ENCODE measurements at places on chromosomes 3 and 15.

GRCh38 chr3:23726811-23727548, 78.8 kb upstream of the UBE2E1 start:
- no peak for DNase-seq

DNA sequence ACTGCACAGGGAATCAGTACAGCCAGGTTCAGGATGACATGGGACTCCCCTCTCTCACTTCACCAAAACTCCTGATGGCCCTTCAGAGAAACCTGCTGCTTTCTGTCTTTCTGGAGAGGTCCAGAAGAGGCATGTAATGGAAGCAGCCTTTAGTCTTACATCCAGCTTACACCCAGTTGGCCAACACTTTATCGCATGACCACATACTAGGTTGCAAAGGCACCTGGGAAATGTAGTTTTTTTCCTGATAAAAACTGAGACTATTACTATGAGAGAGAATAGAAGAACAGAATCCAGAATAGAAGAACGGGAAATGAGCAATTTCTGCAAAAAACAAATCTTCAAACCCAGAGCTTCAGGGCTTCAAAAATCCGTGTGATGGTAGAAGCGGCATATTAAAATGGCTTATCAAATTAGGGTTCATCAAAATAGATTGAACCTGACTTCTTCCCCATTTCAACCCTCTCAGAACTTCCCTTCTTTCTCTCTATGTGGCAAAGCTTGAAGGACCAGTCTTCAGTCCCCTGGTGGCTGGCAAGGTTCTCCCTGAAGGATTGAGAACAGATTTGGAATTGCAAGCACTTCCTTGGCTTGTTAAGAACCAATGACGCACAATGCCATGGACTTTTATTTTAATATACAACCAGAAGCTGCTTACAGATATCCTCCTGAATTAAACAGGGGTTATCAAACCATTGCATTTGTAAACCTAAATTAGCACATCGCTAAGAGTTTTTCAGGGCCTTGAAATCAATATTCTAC, 34.4 kb downstream of the CORO2B start:
- no peak for DNase-seq

GRCh38 chr3:58059349-58060321, 51.4 kb downstream of the FLNB start:
- no peak for DNase-seq

DNA sequence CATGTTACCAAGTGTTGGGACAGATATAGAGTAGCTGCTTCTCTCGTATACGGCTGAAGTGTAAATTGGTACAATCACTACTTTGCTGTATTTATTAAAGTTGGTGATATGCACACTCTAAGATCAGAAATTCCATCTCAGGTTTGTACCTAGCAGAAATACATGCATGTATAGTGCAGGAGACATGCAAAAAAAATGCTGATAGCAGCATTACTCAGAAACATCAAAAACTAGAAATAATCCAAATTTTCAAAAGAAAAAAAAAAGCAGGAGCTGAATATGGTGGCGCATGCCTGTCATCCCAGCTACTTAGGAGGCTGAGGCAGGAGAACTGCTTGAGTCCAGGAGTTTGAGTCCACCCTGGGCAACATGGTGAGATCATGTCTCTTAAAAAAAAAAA, 31.3 kb upstream of the BCL2A1 start:
- DNase-seq: no peak

All from activated T-cell treated with anti-CD3 and anti-CD28 coated beads for 1 hour (primary cell).